Stimulated activated CD8-positive, alpha-beta memory T cell treated with anti-CD3 and anti-CD28 coated beads, Interleukin-15, amount 100 ng/mL, for 48 hours (primary cell): ENCODE measurements at places on chromosomes 7 and 10.

DNA sequence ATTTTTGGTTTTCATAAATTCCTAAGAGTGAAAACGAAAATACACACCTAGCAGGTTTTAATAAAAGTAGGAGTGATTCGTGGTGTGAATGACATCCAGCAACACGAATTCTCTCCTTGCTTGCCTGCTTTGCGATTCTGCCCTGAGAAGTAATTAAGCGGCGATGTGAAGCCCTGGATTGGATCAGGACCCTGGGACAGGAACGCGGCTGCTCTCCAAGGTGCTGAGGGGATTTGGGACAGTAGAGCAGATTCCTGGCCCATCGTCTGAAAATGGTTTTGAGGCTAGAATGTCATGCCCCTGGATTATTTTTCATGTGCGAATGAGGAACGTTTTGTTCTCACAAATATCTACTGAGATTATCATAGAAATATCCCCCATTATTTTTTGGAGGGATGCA lies 7.8 kb downstream of the NPS start:
- DNase-seq: no peak

DNA sequence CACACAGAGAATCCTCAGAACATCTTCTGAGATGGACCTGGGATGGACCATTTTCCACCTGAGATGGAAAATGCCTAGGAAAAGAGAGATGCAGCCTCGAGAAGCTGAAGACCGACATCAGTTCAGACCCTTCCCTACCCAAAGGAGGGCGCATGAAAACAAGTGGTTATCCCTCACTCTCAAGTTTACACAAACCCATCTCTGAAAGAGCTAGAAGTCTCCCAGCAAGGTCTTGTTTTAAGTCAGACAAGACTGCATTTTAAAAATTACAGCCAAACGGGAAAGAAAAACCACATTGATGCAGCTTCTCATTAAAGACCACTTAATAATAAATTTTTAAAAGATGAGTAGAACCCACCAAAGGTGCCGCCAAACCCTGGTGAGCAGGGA lies 1.3 kb downstream of the RAPGEF5 start:
- no peak for DNase-seq

DNA sequence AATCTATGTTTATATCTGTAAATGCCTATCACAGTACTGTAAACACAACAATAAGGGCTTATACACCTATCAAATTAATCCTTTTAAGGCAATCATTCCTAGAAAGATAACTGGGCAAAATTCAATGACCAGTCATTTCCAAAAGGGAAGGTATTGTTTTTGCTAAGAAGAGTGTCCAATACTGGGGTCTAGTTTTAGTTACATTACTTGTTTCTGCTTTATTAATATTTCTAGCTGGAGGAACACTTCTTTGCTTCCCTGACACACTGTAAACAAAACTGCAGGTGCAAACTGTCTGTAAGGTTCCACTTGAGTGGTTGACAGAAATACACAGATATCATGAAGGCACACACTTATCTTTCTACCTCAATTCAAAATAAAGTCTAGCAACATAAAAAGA lies 84.2 kb upstream of the FAM133B start:
- no peak for DNase-seq

DNA sequence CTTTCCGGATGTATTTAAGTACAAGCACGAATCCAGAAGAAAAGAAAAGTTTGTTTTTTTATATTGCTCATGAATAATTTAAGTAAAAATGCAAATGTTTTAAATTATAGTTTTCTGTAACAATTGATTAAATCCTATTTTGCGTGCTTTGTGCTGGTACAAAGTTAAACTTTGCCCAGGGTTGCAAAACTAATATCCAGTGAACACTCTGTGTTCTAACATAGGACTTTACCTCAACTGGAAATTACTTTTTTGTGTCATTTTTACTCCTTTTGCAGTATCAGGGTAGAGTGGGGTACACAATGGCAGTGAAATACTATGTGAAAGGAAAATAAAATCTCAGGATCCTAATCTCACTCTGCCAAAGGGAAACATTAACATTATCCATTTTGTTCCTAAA lies 801.4 kb upstream of the MBL2 start:
- DNase-seq: no peak
